Cardiac septum (tissue), 1 donor: ENCODE measurements at places on chromosomes 16 and 17. TPM values are rescaled to one million over a fixed set of nuclear protein-coding genes. Genes with fewer than 3 reads are reported as not detected.

The TBC1D24 gene
- total RNA-seq, result 8.3 TPM

- no peak for DNase-seq
These were observed 22.5 kb upstream of the CHMP6 start for GRCh38 chr17:80969030-80969673.

- no peak for DNase-seq
These were observed 3.3 kb downstream of the SLC6A4 start for GRCh38 chr17:30232015-30232823.

- DNase-seq, result no peak
These were observed 2.4 kb downstream of the TPPP3 start for GRCh38 chr16:67390816-67391423.

DNA sequence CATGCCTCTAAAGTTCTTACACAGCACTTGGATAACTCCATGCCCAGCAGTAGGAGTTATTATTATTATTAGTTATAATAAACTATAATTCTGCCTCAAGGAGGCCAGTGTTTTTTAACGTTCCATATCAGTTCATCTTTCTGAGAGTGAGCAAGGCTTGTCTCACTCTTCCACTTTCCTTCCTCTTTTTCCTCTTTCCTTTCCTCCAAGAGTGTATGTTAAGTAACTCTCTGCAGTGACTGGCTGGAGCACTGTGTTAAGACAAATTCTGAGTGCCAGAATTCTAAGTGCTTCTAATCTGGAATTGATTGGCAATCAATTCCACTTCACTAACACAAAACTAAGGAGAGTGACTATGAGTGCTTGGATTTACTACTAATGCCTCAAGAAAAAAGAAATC lies 16.4 kb downstream of the CLEC19A start:
- no peak for DNase-seq

GRCh38 chr17:81387100-81388090 lies 7.9 kb upstream of the BAHCC1 start:
- no peak for DNase-seq

DNA sequence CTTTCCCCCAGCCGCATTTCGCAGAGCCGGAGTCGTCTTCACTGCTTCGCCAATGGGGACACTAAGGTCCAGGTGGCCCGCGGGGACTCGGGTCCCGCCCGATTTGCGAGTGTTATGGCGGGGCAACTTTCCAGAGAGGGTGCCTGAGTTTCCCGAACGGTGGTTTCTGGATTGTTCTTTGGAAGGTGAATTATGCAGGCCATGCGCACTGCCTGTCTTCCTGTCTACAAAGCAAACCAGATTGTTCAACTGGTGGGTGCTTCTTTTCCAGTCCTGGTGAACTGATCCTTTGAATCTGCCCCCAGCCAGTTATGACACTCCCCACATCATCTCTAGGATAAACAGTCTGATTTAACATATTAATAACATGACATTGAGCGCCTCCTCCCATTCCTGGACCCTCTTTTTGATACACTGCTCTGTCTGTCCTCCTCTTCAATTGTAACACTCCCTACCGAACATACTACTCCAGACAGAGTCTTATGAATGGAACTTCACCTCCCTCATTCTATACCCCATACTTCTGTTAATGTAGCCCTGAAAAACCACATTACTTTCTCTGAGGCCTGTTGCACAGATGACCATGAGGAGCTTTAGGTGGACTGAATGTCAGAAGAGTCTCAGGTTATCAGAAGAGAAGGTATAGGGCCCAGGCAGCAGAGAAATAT lies 159.0 kb downstream of the RAB11FIP4 start:
- DNase-seq, result no peak

- DNase-seq, result no peak
These were observed 9.0 kb upstream of the LONP2 start for GRCh38 chr16:48235058-48235555.

GRCh38 chr16:90019543-90020259 lies 445 bp upstream of the DBNDD1 start:
- no peak for DNase-seq

GRCh38 chr16:7745276-7745675 lies 412.6 kb downstream of the RBFOX1 start:
- DNase-seq, result no peak

DNA sequence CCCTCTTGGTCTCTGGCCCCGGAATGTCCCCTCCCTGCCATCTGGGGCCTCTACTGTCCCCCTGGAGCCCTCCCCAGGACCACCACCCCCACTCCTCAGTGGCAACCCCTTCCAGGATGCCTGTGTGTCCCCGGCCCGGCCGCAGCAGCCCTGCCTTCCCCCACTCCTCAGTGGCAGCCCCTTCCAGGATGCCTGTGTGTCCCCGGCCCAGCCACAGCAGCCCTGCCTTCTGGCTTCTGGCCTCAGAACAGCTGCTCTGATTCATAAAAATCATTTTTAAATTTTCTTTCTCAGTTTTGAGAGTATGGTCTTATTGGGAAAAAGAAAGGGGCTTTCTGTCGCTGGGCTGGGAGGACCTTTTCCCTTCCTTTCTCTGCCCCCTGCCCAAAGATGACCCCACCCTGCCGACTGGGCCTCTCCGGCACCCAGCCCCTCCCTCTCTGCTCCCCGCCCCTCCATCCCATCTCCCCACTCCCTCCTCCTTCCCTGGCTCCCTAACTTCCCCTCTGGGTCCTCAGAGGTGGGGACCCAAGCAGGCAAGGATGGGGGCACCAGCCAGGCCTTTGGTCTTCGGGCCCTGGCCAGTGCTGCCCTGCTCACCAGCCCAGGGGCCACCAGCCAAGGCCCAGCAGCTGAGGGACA lies 40.5 kb downstream of the BAHCC1 start:
- no peak for DNase-seq

DNA sequence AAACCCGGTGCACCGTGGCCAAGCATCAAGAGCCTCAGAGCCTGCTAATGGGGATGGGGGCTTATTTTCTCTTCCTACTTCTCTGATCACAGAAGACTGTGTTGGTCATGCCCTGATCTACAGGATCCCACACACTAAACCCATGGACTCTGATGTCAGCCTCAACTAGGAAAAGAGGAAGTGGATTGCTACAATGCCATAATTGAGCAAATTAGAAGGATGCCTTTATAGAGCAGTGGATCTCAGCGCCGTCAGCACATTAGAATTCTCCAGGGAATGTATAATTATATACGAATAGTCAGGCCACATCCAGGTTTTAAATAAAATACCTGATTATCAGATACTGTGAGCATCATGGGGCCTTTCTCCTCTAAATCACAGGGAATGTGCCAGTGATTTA lies 64.8 kb downstream of the VAT1L start:
- DNase-seq, result no peak

DNA sequence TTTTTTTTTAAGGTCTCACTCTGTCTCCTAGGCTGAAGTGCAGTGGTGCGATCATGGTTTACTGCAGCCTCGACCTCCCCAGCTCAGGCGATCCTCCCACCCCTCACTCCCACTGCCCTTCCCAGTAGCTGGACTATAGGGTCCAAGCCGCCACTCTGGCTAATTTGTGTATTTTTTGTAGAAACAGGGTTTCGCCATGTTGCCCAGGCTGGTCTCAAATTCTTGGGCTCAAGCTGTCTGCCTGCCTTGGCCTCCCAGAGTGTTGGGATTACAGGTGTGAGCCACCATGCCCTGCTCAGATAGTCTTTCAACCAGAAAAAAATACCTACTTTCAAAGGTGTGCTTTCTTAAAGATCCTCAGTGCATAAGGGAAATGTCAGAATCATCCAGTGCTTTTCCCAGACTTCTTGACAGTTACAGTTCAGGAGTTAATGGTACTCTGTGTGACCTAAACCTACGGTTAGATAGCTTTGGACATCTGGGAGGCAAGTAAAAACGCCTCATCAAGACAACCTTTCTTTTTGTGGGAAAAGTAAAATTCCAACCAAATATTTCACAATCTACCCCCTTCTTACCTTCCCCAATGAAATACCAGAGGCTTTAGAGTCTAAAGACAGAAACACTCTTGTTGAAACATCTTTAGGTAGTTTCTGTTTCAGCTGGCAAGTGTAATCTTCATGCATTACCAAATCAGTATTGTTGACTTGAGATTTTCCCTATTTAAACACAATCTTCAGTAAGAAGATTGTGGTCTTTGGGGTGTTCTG lies 6.8 kb downstream of the RSPRY1 start:
- DNase-seq, result no peak

DNA sequence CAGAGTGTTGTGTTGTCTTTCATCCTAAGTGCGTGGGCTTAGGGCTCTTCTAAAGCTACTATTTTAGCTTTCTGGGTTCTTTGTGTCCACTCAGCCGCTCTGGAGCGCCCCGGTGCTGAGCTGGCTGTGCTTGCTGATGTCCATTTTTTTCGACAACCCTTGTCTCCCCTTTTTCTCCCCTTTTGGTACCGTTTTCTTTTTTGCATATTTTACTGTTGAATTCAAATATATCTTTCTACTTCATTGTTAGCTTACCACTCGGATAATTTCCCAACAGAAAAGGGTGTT lies 1.2 kb downstream of the SRRM2 start:
- no peak for DNase-seq

GRCh38 chr17:41657936-41658335 lies 30.7 kb upstream of the EIF1 start:
- DNase-seq, result no peak

DNA sequence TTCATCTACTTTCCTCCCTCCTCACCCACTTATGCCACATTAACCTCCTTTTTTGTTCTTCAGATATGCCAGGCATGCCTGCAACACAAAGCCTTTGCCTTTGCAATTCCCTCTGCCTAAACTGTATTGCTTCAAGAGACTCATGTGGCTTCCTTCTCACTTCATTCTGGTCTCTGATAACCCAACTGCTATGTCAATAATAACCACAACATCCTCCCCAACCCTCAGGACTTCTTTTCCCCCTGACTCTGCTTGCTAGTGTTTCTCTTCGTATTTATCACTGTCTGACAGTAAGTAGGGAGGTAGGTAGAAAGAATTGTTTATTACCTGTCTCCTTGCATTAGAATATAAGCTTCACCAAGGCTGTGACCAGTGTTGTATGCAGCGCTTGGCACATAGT lies 22.4 kb downstream of the RBL2 start:
- DNase-seq, result no peak

GRCh38 chr17:16923904-16924695 lies 47.8 kb downstream of the TNFRSF13B start:
- peak; percentile 71 for DNase-seq

DNA sequence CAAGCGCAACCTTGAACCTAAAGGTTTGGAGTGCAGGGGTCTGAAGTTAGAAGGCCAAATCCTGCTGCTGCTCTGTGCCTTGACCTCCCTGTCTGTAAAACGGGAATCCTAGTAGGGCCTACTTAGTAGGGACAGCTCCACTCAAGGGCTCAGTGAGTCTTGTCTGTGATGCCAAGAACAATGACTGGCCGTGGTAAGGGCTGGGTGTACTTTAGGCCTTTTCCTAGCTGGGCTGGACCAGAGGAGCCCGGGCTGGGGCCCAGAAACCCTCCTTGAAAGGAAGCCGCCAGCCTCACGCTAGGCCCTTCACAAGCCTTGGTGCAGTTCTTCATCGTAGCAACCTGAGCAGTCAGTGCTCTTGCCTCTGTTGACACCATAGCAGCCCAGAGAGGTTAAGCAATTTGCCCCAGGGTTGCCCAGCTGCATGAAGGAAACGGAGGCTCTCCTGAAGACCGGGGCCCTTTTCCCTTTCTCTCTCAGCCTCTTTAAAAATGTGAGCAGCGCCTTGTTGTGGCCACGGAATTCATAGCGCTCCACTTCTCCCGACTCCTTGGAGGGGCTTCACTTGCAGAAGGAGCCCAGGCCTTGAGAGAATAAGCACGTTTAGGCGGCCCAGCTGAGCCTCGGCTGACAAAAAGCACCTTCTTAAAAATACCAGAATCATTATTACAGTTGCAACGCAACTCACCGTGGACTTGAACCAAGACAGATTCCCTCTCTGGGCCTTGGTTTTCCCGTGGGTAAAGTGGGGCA lies 4.4 kb downstream of the NECAB2 start:
- no peak for DNase-seq

DNA sequence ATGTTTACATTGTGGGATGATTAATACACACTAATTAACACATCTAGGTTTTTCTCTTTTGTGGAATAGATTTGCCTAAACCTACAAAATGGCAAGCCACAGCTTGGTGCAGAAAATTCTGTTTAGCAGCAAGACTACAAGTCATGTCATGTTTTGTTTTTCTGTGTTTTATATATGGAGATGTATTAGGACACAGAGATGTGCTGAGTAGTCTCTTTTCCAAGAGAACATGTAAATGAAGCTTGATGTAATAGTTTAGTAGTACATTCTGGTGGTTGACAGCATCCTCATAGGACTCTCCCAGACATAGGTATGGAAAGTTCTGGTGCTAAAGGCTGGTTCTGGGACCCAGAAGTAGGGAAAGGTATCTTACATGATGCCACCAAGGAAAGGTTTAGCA lies 1345.4 kb downstream of the CDH11 start:
- no peak for DNase-seq

DNA sequence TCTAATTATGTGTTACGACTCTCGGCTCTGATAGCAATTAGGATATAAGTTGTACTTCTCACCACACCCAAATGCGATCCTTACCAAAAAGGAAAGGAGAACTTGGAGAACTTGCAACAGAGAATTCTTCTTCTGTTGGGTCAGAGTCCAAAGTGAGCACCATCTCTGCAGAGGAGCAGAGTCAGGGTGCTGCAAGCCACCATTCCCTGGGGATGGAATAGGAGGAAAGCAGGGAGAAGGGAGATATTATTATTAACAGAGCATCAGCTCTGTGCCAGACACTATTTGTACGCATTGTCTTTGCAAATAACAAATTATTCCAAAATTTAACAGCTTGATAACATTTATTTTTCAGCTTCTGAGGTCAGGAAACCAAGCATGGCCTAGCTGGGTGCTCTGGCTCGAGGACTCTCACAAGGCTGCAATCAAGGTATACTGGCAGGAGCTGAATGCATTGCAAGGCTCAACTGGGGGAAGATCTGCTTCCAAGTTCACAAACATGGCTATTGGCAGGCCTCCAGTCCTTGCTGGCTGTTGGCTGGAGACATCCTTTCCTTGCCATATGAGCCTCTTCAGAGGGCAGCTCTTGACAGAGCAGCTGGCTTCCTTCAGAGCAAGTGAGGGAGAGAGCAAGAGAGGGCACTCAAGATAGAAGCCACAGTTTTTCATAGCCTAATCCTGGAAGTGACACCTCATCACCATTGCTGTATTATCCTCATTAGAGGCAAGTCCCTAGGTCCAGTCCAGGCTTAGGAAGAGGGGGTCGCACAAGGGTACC lies 296.2 kb upstream of the CDH5 start:
- DNase-seq, result no peak

DNA sequence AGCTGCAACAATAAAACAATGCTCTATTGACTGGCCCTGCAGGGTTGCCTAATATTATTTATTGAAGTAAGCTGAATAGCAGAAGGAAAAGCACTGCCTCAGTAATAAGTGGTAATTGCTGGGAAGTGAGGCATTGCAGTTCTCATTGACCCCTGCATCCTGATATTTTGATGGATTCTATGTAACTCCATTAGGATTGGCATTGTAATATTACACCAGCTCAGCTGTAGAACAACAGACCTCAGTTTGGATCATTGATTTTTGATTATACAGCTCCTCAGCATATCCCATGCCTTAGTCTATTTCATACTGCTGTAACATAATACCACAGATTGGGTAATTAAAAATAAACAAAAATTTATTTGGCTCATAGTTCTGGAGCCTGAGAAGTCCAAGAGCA lies 650.6 kb upstream of the SALL1 start:
- no peak for DNase-seq
